Hepatocyte (in vitro differentiated cells): ENCODE measurements at places on chromosomes 12 and 14. TPM values are rescaled to one million over a fixed set of nuclear protein-coding genes. Genes with fewer than 3 reads are reported as not detected.

CCDC175 gene
- total RNA-seq, result not detected in 2 replicates

NKX2-1 gene
- 2.7 and 4.7 TPM in 2 replicates for total RNA-seq

SRRM4 gene
- total RNA-seq, result 0.03 and 0.08 TPM in 2 replicates

TMEM132C gene
- total RNA-seq, result 9.3 and 10.6 TPM in 2 replicates

CLEC4C gene
- not detected in 2 replicates for total RNA-seq

CACNA2D4 gene
- total RNA-seq, result 1.3 and 4.7 TPM in 2 replicates

PEBP1 gene
- total RNA-seq, result 551 and 598 TPM in 2 replicates

ENDOU gene
- 0.30 and 1.8 TPM in 2 replicates for total RNA-seq

SMCO2 gene
- total RNA-seq, result not detected in 2 replicates

LUM gene
- 1,782 and 2,030 TPM in 2 replicates for total RNA-seq

PTCSC3 gene
- not detected in 2 replicates for total RNA-seq

LRRC10 gene
- total RNA-seq, result not detected in 2 replicates

GALNT6 gene
- 28.4 and 41.3 TPM in 2 replicates for total RNA-seq

MAP3K12 gene
- total RNA-seq, result 10.8 and 16.0 TPM in 2 replicates

MAPKAPK5 gene
- 49.1 and 59.9 TPM in 2 replicates for total RNA-seq

SYCP3 gene
- total RNA-seq, result 0.07 TPM in 1 of 2 replicates, not detected in the other

FLVCR2 gene
- 10.1 and 16.1 TPM in 2 replicates for total RNA-seq

BBOF1 gene
- total RNA-seq, result 6.1 and 7.1 TPM in 2 replicates

CD27 gene
- not detected in 2 replicates for total RNA-seq

IFI27 gene
- 1.1 and 1.8 TPM in 2 replicates for total RNA-seq

DPF3 gene
- total RNA-seq, result 0.47 and 0.76 TPM in 2 replicates

INHBE gene
- total RNA-seq, result 44.2 and 45.9 TPM in 2 replicates

GLIPR1L1 gene
- total RNA-seq, result not detected in 2 replicates

MYL2 gene
- total RNA-seq, result not detected in 2 replicates

GPR84 gene
- total RNA-seq, result 0.07 TPM in 1 of 2 replicates, not detected in the other

CLEC4D gene
- total RNA-seq, result 0.10 TPM in 1 of 2 replicates, not detected in the other

BEGAIN gene
- total RNA-seq, result 0.56 and 1.4 TPM in 2 replicates
